ENCODE measurements at places on chromosomes 7 and 10.

DNA sequence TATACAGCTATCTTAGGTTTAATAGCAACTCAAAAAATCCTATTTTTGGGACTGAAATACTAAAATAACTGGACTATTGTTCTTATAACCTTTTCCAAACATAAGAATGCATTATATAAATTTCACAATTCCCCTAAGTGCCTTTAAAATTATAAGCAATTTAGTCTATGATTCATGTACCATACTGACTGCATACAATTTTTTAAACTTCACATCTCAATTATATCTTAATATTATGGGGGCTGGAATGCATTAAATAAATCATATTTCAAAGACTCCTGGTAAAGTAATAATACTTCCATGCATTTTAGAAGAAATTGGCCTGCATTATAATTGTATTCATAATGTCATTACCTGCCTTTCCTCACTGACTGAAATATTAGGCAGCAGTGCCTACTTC, 144.6 kb downstream of the CHCHD3 start:
- no peak for ATAC-seq

GRCh38 chr10:8416760-8417159, 362.3 kb downstream of the GATA3 start:
- no peak for ATAC-seq

GRCh38 chr7:111982133-111982532, 224.1 kb downstream of the DOCK4 start:
- ATAC-seq: peak; percentile 62

DNA sequence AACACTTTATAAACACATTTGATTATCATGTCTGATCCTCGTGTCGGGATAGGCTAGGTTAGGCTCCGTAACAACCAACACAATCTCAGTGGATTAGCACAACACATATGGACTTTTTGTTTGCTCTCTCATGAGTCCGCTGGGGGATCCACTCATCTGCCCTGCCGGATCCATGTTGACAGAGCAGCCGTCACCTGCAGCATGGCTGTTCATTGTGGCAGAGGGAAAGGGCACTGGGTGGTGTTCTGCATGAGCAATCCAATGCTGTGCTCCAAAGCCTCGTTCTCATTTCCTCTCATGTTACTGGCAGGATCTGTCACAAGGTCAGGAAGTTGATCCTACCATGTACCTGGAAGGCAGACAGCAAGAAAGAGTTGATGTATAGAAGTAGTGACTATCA, 62.5 kb upstream of the RAPGEF5 start:
- ATAC-seq: no peak

DNA sequence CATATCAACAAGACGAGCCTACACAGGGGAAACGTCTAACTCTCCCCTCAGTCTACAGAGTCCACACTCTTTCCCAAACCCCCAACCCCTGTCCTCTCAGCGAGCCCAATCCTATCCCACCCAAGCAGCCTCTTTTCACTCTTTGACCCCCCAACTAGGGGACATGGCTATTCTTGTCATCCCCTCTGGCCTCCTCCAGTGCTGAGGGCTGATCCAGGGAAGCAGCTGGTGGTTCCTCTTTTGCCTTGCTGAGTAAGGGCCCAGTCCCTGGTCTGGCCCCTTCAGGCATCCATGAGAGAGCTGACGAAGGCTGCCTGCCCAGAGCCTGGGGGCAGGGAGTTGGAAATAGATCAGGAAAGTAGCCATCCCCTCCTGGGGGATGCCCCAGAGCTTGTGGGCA, 6.4 kb downstream of the NOBOX start:
- no peak for ATAC-seq
